ENCODE measurements at places on chromosomes 5 and 9.

DNA sequence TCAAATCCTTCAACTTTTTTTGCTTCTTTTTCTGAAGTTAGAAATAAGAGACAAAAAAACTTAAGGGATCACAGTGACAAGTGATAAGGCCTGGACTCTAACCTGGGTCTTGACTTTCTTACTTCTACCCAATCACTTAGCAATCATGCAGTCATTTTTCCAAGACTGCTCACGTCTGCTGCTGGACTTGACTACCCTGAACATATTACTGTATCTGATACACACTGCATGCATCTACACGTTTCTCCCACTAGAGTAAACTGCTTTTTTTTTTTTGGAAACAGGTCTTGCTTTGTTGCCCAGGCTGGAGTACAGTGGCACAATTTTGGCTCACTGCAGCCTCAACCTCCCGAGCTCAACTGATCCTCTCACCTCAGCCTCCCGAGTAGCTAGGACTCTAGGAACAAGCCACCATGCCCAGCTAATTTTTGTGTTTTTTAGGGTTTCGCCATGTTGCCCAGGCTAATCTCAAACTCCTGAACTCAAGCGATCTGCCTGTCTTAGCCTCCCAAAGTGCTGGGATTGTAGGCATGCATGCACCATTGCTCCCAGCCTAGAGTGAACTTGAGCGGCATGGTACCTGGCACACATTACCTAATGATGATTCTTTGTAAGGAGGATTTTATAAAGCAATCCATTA lies 7.4 kb downstream of the PLIN2 start:
- DNase-seq: no peak

GRCh38 chr5:150851039-150851438 lies 4.7 kb downstream of the IRGM start:
- DNase-seq: no peak

DNA sequence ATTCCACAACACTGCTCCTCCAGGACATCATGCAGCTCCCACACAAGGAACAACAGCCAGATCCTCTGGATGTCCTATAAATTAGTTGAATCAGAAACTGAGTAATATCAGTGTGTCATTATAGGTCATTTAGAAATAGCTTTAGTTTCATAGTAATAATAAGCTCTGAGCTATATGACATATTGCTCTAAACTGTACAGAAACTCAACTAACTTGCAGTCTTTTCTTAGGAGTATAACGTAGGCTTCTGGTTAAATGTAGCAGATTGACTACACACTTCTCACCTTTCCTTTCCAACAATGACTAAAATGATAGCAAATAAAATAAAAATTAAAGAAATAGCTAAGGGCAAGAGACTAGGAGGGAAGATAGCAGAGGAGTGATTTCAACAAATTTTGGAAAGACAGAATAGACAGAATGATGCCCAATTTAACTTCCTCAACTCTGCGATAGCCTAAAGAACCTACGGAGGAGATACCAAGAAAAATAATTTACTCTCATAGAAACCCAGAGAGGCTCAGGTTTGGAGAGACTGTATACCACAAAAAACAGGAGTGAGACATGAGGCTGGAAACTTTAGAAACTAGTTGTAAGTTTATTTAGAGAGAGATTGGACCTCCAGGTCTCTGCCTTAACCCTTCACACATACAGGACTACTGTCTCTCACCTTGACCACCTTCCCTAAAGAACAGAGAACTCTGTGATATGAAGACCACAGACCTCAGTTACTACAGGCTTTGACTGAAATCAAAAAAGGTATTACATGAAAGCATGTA lies 193.7 kb downstream of the TSSK1B start:
- no peak for DNase-seq

GRCh38 chr5:71836084-71836483 lies 117.0 kb downstream of the CARTPT start:
- DNase-seq: no peak

DNA sequence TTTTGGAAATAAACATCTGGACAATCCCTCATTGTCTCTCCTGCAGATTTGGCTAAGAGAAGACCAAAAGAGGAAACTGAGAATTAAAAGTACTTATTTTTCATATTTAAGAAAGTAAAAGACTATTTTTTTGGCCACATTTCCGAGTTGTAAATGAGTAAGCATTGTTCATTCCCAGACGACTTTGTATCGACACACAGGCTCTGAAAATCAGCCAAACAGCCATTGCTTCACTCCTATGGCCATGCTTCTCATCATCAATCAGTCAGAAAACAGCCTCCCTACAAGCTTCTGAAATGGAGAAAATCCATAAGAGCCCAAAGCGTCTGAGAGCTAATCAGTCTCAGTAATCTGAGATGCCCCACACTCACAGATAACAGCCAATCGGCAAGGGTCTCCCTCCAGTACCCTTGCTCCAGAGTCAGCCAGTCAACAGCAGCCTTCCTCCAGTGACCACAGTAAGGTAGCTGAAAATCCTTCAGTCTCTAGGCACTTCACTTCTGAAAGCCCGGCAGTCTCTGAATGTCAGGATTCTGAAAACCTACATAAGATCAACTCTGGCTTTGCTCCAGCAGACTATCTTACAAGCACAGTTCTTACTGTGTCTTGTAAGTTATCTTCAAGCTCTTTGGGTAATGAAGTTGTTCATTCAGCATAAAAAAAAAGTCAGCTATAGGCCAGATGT lies 30.9 kb downstream of the CDO1 start:
- no peak for DNase-seq

DNA sequence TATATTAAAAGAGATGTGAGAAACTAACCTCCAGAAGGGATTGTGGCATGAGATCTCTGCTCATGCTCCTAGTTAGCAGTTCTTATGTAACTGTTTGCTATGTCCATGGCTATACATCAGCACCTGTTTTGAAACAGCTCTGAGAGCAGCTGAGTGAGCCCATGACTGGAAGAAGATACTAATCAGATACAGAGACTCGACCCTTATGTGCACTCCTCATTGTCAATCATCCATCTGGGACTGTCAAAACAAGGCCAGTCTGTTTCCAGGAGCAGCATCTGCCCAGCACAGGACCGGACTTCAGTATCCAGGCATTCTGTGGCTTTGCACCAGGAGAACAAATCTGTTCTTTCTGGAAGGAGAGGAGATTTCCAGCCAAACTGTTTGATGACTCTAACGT lies 77.7 kb downstream of the EFNA5 start:
- DNase-seq: no peak

DNA sequence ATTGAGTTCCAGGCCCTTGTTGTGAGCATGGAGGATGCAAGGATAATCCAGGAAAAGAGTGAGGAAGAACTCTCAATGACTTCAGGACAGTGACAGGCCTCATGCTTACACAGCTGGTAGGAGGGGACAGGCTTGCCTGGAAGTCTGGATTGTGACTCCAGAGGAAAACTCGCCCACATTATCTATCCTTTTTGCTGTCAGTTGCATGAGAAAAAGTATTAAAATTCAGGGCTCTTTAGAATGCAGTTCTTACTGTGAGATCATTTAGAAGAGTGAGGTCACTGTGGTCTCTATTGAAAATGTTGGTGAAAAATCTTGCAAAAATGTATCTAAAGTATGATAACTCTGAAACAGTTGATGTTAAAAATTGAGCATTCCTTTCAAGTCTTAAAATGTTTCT lies 30.5 kb downstream of the NTRK2 start:
- no peak for DNase-seq

DNA sequence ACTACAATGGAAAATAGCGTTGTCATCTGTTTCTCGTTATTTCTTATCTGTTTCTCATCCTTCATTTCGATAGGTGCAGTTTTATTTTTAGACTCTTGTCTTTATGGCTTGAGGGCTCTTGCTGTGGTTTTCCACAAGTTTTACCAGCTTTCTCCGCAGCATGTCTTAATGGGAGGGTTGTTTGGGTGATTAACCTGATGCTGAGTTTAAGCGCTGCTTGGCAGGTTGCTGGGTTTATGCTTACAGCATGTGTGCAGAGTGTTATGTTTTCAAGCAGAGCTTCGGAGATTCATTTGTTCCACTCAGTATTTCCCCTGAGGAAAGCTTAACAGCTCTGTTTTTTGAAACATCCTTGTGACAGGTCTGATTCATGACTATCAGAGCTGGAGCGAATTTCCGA lies 154.0 kb downstream of the SLC12A2 start:
- no peak for DNase-seq

GRCh38 chr5:145407300-145408047 lies 427.7 kb downstream of the PRELID2 start:
- DNase-seq: no peak

GRCh38 chr5:125301711-125302110 lies 555.3 kb upstream of the ZNF608 start:
- DNase-seq: no peak

DNA sequence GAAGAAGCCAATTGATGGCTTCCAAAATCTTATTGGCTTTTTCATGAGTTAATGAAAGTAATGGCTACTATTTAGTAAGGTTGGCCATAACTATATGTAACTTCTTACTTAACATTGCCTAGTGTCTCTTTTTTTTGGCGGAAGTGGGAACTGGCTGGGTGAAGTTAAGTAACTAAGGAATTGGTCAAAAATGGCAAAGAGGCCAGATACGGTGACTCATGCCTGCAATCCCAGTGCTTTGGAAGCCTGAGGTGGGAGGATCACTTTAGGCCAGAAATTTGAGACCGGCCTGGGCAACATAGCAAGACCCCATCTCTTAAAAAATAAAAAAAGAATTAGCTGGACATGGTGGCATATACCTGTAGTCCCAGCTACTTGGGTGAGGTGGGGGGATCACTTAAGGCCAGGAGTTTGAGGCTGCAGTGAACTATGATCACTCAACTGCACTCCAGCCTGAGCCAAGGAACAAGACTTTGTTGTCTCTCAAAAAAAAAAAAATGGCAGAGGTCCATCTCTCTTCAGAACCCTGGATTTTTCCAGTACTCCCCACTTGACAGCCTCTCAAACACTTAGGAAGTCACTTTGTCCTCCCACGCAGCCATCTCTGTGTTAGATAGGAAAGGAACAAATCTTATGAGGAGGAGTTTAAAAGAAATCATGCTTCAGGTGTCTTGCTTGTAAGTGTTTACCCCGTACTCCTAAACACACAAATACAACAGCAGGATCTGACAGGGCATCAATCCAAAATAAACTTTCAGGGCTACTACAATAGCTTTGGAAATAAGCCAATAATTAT lies 75.7 kb downstream of the TEK start:
- no peak for DNase-seq

DNA sequence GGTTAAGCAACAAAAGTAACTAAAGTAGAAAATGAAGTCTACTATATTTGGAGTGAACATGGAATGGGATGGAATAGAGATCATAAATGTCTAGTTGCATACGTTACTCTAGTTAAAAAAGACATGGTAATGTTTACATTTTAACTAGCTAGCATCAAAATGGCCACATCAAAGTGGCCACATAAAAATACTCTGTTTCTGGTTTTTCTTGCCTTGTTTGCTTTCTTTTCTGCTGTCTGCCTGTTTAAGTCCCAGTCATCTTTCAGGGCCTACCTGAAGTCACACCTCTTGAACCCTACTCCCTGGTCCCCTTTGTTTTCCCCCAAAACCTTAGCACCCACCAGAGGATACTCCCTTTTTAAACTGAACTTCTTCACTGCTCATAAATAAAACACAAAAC lies 6.4 kb upstream of the KIF2A start:
- no peak for DNase-seq

DNA sequence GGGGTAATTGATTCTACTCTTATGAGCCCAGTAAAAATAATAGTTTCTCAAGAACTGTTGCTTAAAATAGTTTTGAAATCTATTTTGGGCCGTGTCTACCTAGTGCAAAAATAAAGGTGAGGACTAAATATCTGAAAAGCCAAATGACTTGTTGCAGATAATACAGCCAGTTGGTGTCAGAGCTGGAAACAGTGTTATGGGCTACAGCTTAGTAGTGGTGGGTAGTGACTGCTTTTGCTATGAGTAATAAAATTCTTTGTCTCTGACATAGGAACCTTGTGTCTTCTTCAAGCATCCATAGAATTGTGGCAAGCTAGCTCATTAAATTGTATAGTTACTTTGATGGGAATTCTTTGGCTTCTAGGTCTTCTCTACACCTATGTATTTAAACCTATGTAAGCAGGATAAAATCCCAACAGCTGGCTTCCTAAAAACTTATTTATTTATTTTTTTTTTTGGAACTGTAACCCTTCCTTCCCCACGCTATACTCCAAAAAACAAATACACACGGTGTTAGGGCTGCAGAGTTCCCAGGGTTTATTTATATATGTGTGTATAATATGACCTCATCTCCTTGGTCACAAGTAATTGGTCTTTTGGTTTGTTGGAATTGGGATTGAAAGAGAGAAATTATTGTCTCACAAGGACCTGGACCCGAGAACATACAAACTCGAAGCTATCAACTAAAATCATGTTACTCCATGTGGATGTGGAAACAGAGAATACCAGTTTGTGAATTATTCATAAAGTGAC lies 138.0 kb downstream of the NUDT12 start:
- DNase-seq: no peak

DNA sequence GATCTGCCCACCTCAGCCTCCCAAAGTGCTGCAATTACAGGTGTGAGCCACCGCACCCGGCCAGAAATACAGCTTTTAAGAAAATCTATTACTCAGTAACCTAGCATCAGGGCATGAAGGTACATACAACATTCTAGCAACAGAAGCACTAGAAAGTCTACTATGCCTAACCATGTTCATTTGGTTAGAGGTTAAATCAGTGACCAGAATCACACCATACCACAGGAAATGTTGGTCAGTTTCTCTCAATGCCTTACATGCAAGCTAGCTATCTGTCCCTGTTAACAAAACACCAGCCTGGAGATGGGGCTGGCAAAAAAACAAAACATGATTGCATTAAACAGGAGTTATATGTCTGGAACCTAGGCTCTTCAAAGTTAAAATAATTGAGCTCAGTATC lies 104.1 kb downstream of the STRBP start:
- DNase-seq: no peak

DNA sequence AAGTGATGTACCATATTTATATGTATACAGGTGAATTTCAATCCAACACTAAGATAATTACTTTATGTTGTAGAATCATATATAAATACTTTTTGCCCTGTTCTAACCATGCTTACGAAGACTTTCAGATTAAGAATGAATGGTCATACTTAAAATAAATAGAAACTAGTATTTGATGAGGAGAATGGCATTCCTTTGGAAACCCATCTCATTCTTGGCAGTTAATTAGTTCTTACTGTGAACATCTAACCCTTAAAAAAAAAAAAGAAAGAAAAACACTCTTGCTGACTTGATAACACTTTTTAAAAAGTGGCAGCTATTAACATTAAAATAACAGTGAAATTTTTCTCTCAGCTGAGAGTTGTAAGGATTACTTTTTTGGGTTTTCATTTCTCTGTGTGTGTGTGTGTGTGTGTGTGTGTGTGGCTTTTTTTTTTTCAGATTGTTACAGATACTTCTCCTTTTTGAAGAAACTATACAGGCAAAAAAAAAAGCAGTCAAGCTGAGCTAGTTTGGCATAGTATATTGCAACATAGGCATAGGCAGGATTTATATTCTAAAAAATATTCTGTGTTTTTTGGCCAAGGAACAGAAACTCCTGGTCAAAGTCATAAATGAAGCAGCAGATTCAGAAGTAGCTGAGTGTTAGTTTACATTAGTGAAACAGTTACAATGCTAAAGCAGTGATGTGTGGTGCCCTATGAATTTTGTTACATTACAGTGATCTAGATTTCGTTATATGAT lies 163.5 kb downstream of the CD180 start:
- no peak for DNase-seq

GRCh38 chr5:150211156-150212030 lies 21.5 kb downstream of the SLC6A7 start:
- DNase-seq: no peak

Measured in cortex of kidney (tissue), 1 donor.